ENCODE measurements at places on chromosomes 1 and 21. TPM values are rescaled to one million over a fixed set of nuclear protein-coding genes. Genes with fewer than 3 reads are reported as not detected.

DNA sequence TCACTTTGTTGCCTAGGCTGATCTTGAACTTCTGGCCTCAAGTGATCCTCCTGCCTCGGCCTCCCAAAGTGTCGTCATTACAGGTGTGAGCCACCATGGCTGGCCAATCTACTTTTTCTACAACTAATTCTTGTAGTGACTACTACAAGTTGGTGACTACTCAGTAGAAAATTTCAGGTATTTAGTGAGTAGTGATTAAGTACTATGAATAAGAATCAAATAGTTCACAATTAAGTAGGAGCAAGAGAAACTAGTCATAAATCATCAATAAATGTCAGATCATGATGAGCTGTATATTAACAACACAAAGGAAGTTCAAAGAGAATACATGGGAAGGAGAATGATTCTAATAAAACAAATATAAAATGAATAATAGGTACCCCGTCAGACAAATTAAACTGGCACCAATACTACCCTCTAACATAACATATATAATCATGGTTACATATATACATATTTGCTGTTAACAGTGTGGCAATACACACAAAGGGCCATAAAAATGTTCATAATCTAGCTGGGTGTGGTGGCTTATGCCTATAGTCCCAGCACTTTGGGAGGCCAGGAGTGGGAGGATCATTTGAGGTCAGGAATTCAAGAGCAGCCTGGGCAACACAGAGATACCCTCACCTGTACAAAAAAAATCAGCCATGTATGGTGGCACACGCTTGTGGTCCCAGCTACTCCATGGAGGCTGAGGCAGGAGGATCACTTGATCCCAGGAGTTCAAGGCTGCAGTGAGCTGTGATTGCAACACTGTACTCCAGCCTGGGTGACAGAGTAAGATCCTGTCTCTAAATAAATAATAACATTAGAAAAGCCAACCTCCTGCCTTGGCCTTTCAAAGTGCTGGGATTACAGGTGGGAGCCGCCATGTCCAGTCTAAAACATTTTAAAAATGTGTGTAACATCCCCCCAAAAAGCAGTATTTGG lies 19.1 kb downstream of the YY1AP1 start:
- DNase-seq, result no peak

- no peak for DNase-seq
Observed at GRCh38 chr1:59732214-59732955, 82.4 kb upstream of the HOOK1 start.

The C1orf141 gene
- polyA plus RNA-seq, result 0.32 TPM

DNA sequence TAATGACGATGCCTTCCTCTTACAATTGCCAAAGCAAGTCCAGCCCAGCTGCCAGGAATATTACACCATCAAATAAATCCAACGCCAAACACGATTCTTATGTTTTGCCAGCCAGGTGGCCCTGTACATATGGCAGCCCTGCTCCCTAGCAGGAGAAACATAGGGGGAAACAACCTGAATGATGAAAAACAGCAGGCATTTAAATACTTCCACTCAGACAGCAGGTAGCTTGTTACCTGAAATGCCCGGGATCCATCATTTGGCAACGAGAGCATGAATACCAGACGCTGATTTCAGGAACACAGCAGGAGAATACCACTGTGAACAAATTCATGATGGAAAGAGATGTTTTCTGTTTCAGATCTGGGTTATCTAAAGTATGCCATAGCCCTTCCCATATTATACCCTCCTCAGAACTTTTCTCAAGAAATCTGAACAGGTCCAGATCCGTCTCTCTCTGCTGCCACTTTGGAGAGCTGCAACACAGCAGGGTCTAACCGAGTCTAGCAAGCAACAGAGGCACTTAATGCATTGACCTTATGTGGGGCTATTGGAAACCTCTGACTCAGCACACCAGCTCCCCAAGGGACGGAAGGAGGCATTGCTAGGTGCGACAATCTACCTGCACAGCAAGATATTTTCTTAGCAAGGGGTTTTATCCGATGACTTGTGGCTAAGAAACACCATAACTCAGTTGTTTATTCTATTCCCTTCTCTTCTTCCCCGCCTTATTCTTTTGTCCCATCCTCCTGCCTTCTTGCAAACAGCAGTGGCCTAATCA lies 166.3 kb downstream of the BARHL2 start:
- DNase-seq, result no peak

- DNase-seq, result no peak
Observed at GRCh38 chr1:174569240-174569639, 121.5 kb downstream of the GPR52 start.

DNA sequence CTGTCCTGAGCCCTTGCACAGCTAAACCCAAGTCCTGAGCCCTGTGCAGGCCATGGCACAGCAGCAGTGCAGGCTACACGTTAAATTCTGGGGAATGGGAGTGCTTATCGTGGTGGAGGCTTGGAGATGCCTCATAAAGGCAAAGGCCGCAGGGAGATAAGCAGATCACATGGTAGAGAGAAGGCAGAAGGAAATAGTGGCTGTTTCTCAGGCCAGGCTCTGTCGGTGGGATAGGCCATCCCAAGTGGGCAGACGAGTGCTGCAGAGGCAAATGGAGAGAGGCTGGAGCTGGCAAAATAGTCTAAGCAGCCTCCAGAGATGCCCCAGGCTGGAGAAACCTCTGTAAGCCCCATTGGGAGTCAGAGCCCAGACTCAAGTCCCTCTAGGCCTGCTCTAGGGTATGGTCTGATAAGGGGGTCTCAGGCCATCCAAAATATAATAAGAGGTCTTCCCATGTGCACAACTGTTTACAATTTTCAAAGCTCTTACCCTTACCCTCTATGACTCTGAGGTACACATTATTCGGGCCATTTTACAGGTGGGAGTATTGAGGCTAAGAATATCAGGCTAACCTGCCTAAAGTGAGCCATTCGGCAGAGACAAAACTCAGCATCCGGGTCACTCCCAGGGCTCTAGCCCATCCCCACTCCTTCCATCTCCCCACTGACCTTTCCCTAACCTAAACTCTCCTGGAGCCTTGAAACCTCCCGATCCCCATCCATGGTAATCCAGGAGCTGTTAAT lies 79.6 kb downstream of the NKAIN1 start:
- DNase-seq, result no peak

DNA sequence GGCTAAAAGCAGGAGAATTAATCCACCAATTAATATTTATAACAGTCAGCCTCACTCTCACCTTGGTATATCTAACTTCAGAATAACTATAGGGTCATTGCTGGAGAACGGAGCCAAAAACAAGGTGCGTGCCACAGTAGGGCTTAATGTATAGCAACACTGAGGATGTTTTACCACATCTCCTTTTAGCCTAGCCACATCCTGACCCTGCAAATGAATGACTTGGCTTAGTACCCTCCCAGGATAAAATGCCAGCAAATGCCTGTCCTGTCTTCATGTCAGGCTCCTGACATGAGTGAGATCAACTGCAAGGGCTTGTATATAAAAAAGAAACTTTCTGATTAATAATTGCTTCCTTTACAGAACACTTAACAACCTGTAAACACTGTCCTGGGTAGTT lies 2.7 kb upstream of the CDC42BPA start:
- no peak for DNase-seq

- DNase-seq, result no peak
Observed at GRCh38 chr1:227240983-227241382, 77.3 kb downstream of the CDC42BPA start.

The PLXNA2 gene
- 11.6 TPM for polyA plus RNA-seq

- DNase-seq, result no peak
Observed at GRCh38 chr21:29645666-29646553, 293.9 kb downstream of the GRIK1 start.

DNA sequence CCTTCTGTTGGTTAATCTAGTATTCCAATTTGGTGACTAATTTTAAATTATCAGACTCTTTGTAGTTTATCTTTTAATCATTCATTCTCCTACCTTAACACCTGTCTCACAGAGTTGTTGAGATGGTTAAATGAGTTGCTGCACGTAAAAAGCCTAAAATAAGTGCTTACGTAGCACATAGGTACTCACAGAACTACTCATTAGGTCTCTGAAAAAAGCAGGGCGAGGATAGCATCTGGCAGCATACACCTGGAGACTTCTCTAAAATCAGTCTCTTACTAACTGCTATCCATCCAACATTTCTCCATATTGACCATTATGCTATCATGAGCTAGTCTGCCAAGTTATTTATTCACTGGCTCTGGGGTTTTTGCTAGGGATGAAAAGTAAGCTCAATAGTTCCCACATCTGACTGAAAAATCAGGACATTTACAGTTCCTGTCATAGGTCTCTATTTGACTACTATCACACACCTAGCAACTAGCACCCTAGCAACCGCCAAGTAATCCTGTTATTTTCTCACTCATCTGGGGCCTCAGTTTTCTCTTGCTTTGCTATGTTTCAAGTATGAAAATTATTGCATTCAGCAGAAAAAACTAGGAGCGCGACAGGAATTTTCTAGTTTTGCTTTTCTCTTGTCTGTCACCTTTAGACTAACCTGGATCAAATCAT lies 11.2 kb downstream of the CSDE1 start:
- DNase-seq, result no peak

DNA sequence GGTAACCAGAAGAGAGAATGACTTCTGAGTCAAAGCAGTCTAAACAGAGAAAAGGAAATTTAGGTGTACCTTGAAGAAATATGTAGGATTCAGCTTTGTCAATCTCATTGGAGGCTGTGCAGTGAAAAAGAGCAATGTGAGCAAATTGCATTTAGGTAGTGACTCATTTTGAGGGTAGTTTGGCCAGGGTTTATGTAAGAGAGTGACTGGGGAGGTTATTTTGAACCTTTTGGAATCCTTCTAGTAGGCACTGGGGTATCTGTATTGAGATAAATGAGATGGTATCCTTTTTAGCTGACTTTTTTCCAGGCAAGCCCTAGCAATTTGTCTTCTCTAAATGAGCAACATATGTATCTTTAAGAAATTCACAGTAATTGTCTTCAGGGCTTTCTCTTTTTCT lies 95.9 kb downstream of the DISP1 start:
- DNase-seq, result no peak

The LAD1 gene
- 36.8 TPM for polyA plus RNA-seq

- no peak for DNase-seq
Observed at GRCh38 chr1:42531043-42531442, 68.0 kb downstream of the CCDC30 start.

GRCh38 chr1:163361123-163361934 lies 39.6 kb downstream of the NUF2 start:
- peak; percentile 12 for DNase-seq

DNA sequence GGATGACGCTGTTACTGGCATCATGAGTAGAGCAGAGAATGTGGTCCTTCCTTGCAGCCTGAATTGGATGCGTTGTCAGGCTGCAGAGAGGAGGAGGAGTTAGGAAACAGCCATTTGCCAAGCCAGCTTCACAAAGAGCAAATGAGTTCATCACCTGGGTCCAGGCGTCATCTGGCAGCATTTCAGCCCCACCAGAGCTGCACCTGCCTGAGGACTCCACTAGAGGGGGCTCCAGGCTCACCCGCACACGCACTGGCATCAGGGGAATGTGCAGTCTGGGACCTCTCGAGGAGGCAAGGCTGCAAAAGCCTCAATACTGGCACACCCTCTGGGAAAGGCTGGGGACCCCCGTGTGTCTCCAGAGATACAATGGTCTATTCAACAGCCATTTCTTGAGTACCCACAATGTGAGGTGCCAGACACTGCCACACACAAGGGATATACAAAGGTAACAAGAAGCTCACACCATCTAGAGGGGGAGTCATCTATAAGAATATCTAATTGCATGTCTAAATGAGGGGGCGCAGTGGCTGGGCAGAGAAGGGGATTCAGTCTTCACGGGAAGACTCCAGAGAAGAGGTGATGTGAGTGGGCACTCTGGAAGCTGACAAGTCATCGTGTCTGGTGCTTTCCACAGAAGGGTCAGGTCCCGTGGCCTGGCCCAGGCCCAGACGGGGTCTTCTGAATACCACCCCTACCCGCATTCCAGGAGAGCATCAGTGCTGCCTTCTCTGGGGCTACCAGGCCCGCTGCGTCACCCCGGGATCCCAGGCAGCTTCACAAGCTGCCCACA lies 53.5 kb upstream of the CNTN2 start:
- DNase-seq, result no peak

DNA sequence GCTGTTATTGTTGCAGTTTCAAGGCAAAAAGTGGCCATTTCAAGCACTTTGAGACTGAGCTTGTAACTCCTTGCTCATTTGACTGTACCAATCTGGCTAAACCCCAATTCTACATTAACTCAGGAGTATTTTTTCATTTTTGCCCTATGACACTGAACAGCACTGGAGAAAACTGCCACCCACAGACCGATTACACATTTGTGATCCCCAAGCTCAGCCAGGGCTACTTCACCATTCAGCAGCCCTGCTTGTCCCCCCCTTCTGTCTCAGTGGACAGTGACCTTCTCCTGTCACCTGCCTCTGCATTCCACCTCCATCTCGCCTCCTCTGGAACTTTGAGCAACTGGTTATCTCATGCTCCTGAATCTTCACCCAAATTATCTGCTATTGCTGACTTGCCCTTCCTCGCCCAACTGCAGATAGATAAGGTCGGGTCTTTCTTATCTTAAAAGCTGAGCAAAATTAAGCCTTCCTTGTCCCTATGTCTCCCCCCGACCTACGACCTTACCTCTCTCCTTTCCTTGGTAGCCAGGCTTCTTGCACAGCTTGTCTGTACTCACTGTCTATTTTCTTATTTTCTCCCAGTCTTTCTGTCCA lies 25.3 kb downstream of the SPATA46 start:
- DNase-seq, result no peak

The XKR8 gene
- polyA plus RNA-seq, result 8.1 TPM

DNA sequence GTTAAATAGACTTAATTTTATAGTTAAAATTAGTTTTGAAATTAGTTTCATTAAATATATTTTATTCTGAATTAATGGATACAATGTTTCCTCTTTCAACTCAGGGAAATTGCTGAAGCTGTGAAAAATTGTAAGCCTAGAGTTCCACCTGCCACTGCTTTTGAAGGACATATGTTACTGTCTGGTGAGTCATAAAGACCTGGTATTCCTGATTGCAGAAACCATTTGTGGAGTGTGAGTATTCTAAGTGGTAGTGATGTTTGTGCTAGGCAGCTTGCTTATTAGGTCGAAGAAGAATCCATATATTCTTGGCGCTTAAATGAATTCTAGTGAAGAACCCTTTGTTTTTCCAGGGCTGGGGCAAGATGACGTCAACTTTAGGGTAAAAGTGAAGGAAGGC lies 34.0 kb downstream of the MTR start:
- no peak for DNase-seq

- DNase-seq, result no peak
Observed at GRCh38 chr1:200362421-200362820, 47.4 kb downstream of the ZNF281 start.

GRCh38 chr1:151702936-151703335 lies 13.7 kb downstream of the CELF3 start:
- DNase-seq, result no peak

- no peak for DNase-seq
Observed at GRCh38 chr1:202567738-202568137, 142.5 kb downstream of the SYT2 start.

- DNase-seq, result no peak
Observed at GRCh38 chr1:183952101-183952500, 85.4 kb downstream of the COLGALT2 start.

The RGS1 gene
- 4.6 TPM for polyA plus RNA-seq

GRCh38 chr1:77375990-77376389 lies 94.2 kb downstream of the AK5 start:
- no peak for DNase-seq
